Sigmoid colon (tissue), 7 donors: ENCODE measurements at places on chromosomes 11 and 22. TPM values are rescaled to one million over a fixed set of nuclear protein-coding genes. Genes with fewer than 3 reads are reported as not detected.

DNA sequence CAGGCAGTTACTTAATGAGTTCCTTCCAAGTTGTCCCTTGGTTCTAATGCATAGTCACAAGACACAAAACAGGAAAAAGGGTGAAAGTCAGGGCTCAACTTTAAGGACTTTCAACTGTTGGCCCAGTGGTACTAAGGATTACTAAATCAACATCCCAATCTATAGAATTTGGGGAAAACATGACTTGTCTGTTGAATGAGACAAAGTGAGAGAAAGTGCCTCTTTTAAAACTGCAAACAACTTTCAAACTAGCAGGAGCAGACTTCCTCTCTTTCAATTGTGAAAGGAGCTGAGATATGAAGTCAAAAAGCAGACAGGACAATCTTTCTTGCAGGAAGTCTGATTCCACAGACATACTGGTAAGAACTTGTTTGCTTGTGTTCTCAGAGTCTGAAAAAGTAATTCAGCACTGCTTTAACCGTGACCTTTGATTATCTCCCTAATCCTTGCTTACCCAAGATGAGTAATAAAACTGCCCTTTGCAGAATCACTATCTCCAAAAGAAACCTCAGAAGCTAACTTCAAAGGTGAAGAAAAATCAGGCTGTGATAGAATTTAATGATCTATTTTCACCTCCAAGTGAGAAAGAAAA lies 960.7 kb upstream of the RAG2 start:
- no peak for DNase-seq

DNA sequence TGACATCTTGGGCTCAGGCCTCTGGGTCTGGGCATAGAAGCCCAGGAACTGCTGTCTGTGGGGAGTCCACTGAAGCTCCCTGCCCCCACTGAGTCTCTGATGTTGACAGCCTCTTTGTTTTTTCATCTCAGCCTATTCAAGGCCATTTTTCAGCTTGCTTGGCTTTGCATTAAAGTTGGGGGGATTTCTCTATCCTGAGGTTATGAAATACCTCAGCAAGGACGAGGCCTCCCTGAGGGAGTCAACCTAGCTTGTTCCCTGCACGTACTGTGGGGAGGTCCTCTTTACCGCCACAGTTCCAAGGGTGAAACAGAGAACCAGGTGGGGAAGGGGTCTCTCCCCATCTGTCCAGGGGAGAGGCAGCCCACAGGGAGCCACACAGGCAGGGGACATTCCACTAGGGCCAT lies 8.4 kb downstream of the KCNQ1OT1 start:
- DNase-seq = peak; percentile 24

DNA sequence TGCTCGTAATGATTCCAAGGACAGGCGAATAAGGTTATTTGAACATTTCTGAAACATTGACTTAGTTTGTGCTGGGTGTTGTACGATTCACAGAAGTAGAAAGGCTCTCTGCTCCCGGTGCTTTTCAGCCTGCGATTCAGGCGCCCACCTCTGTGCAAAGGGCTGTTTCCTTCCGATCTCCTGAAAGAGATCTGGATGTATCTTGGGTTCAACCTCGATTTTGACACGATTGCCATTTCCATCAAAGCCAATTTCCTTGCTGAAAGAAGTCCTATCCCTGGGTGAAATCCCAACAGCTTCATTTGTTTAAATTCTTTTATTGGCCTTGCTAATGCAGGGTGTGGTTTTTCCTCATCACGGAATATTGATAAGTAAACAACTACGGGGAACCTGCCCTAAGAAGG lies 1.1 kb upstream of the ZC3H12C start:
- no peak for DNase-seq

UPK3A gene
- not detected for total RNA-seq

DBX1 gene
- total RNA-seq = not detected
